ENCODE measurements at places on chromosomes 12 and 14.

GRCh38 chr14:29734732-29735131 lies 192.9 kb downstream of the PRKD1 start:
- DNase-seq, result no peak

DNA sequence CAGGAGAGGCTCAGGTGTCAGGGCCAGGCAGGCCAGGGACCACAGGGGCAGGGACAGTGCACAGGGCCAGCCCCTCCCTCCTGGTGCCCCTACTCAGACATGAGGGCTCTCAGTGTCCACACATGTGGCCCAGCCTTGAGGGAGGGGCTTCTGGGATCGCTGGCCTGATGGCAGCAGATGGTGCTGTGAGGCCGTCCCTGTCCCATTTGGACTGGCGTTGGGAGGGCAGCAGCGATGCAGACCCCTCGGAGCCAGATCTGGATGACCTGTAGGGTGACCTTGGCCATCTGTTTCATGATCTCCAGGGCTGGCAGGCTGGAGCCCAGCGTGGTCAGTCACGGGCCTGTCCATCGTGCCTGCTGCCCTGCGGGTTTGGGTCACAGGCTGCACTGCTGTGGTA lies 377.6 kb downstream of the TMEM121 start:
- DNase-seq, result no peak

GRCh38 chr12:85445060-85445938 lies 165.3 kb downstream of the ALX1 start:
- no peak for DNase-seq

DNA sequence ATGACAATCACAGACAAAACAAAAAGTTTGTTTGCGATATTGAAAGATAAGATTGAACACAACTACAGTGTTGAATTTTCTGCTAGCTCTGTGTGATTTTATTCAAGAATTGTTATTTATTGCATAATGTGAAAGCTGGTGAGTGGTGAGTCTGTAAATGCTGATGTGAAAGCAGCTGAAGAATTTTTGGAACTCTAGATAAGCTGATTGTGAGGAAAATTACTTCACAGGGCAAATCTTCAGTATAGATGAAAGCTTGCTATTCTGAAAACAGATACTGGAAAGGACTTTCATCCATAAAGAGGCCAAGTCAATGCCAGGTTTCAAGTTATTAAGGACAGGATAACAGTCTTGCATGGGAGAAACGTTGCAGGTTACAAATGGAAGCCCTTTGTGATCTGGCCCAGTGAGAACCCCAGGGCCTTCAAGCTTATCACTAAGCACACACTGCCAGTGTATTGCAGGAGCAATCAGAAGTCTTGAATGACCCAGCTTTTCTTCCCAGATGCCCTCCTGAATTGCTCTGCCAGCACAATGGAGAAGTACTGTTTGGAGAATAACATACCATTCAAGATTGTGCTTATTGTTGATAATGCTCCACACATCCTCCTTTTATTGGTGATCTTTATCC lies 153.7 kb downstream of the PCNX1 start:
- DNase-seq, result no peak

- DNase-seq, result no peak
These were observed 25.1 kb downstream of the TESPA1 start for GRCh38 chr12:54959291-54960018.

- DNase-seq, result no peak
These were observed 441 bp downstream of the PDE3A start for GRCh38 chr12:20368651-20369304.

DNA sequence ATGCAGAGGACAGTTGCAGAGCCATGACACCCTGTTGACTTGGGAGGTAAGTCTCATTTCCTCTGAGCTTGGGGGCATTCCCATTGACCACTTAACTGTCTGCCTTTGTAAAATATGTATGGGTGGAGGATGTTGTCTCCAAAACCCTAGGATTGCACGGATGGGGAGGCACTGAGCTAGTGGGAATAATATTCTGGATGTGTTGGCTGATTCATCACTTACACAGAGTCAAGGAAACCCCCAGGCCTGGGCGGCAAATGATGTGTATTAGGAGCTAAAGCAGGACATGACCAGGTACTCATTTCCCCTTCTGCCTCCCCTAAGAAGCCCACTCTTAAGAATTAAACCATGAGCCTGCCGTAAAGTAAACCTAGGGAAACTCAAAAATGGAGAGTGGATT lies 319.4 kb downstream of the VRK1 start:
- DNase-seq, result no peak

DNA sequence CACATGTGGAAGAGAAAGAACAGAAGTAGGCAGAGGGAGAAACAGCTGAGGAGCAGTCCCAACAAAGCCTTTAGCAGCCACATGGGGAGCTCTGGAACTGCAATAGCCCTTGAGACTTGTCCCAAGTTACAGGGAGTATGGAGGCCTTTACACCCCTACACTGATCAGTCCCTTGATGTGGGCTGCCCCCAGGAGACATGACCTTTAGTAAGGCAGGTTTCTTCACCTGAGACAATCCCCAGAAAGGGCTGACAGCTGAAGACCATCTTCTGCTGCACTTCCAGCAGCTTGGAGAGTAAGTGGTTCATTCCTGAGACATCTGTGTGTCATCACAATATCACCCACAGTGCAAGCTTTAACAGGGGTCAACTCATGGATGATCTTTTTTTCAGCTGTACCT lies 8.6 kb upstream of the SNAPC1 start:
- no peak for DNase-seq

- no peak for DNase-seq
These were observed 3.4 kb downstream of the GPX2 start for GRCh38 chr14:64938972-64939816.

DNA sequence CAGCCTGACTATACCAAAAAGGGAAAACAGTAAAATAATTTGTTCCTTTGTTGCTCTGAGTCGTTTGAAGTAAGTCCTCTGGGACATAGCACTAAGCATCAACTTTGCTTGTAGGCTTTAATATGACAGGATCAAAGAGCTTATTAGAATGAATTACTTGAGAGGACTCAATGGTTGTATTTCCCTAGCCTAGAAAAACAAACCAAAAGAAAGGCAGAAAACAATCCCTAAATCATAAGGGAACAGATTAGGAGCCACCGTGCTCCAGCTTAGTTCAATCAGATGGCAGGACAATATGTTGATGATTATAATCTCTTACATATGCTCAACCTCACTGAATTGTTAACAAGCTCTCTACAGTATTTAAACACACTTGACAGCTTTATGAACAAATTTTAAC lies 988.4 kb downstream of the FLRT2 start:
- DNase-seq, result no peak

DNA sequence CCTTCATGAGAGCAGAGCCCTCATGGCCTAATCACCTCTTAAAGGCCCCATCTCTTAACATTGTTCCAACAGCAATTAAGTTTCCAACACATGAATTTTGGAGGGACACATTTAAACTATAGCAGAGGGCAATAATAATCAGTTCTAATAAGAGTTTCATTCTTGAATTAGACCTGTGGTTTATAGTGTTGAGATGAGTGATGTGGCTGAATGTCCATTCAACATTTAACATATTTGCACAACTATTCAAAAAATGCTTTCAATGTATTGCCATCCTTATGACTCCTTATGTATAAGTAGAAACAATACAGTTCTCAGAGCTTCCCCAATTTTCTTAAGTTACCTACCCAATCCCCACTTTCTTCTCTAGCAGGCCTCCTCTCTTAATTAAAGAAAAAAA lies 21.5 kb downstream of the KLHL28 start:
- no peak for DNase-seq

Data from activated B cell treated with CpG ODN at 0.5 μM for 24 hours (primary cell).